ENCODE measurements at places on chromosomes 7 and 10. TPM values are rescaled to one million over a fixed set of nuclear protein-coding genes. Genes with fewer than 3 reads are reported as not detected.

The URGCP gene
- 26.4 TPM for total RNA-seq

The TUBB8 gene
- total RNA-seq, result not detected

The HKDC1 gene
- total RNA-seq, result 0.35 TPM

DNA sequence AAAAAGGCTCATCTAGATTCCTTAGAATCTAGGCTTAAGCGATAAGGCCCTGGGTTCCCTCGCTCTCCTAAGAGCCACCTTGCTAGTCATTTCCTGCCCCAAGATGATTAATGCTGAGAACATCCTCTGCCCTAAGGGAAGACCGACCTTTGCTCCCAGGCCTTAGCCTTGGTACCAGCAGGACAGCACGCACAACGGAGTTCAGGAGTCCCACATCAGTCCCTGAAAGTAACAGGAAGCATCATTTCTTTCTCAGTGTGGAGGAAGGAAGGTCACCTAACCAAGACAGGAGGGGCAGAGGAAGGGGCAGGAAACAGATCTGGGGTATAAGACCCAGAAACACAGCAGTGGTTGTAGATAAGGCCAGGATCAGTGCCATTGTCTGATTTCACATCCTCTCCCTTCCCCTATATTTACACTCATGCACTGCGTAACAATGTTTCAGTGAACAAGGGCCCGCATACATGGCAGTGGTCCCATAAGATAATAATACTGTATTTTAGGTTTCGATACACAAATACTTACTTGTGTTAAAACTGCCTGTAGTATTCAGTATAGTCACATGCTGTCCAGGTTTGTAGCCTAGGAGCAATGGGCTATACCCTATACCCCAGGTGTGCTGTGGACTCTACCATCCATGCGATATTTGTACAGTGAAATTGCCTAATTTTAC lies 8.1 kb upstream of the FAM107B start:
- no peak for DNase-seq

GRCh38 chr7:65912237-65912636 lies 39.4 kb downstream of the VKORC1L1 start:
- DNase-seq, result no peak

GRCh38 chr10:86687750-86688149 lies 19.4 kb downstream of the LDB3 start:
- no peak for DNase-seq

DNA sequence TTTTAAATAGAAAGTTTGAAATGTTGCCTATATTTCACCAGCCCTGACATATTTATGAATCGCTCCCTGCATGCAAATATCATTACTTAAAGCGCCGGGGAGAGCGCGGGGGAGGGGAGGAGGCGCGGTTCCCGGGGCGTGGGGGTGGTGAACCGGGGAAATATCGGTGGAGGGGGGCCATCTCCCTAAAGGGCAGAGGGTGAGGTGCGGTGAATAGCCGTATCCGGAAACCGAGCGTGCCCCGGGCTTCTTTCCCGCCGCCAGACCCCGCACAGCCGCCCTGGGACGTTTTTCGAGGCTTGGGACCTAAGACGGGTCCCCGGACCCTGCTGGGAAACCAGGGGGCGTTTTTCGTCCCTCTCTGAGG lies 6.9 kb upstream of the ZNF503 start:
- DNase-seq, result no peak

All from right atrium auricular region (tissue), 2 donors.